ENCODE measurements at places on chromosomes 13 and 19.

- no peak for DNase-seq
These were observed 495.4 kb downstream of the LMO7 start for GRCh38 chr13:76131551-76131950.

DNA sequence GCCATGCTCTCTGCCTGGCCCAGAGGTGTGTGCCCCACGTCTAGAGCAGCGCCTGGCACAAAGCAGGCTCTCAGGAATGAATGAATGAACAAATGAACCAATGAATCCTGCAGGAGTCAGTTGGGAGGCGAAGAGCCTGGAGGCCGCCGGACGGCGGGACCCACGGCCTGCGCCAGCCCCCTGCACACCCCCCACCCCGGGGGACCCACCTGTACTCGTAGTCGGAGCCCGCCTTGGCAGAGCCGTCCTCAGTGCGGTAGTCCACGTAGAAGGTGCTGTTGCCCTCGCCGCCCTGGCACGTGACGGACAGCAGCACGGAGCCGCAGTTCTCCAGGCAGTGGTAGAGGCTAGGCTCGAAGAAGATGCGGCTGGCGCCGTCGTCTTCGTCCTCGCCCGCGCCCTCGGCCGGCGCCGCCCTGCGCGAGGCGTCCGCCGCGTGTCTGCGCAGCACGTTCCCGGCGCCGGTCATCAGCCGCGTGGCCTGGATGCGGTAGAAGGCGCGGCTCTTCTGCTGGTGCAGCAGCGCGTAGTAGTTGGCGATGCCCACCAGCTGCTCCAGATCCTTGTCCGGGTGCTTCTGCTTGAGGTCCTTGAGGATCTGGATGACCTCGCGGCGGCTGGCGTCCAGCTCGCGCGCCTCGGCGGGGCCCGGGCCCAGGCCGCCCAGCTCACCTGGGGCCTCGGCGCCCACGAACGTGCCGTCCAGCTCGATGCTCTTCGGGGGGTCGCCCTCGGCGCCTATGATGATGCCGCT lies 14.8 kb downstream of the SLC8A2 start:
- no peak for DNase-seq

- DNase-seq, result no peak
These were observed 9.2 kb downstream of the FIZ1 start for GRCh38 chr19:55590109-55590508.

DNA sequence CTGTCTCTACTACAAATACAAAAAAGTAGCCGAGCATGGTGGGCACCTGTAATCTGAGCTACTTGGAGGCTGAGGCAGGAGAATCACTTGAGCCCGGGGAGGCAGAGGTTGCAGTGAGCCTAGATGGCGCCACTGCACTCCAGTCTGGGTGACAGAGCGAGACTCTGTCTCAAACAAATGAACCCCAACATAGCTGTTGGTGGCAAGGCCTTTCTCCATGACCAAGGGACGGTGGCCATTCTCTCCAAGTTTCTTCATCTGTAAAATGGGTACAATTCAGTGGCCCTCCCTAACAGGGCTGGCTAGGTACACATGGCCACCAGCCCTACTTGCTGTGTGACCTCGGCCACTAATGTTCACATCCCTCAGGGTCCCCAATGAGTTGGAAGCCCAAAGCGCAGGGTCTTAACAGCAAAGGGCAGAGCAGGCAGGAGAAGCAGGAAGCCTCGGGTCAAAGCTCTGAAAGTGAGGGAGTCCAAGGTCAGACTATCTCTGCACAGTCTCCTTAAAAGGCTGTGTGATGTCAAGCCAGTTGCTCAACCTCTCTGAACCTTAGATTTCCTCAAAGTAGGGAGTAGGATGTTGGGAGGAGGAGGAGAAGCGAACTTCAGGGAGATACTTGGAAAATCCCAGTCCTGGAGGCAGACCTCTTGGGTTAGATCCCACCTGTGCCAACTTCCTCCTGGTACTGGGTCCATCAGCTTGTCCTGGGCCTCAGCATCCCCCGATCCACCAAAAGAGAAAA lies 2.7 kb downstream of the JUND start:
- DNase-seq, result no peak

- DNase-seq, result no peak
These were observed 26.2 kb downstream of the TUBA3C start for GRCh38 chr13:19155321-19155861.

Data from cortex of kidney (tissue), 1 donor.